ENCODE measurements at places on chromosomes 4 and X.
A peak's percentile ranks its signal among the peaks of the same experiment; 100 is the strongest.

GRCh38 chr4:18106620-18107019 lies 85.1 kb upstream of the LCORL start:
- no peak for DNase-seq

DNA sequence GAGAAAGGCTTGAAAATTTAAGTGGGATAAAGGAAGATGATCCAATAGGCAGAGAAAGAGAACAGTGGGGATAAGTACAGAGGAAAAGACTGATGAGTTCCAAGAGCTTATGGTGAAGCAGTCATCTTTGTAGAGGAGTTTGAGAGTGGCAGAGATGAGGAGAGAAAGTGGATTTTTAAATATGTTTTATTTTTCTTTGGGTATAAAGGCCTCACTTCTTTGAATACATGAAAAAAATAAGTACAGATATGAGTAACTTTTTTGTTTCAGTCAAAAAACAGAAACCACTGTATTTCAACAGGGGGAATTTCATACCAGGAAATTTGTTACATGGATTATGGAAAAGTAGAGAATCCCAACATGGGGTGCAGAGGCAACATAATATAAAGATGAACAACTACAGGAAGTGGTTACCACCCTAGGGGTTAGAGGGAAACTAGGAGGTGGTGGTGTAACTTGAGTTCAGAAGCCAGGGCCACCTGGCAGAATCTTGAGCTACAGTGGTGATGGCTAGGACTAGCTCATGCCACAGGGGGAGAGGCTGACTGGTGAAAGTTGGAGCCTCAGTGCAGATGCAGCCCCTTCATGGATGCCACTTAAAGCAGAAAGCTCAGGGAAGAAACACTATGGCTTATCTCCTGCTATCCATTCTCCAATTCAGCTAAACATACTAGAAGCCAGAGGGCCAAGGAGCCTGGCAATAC lies 3.4 kb upstream of the CYBB start:
- DNase-seq, result no peak

- peak; percentile 13 for DNase-seq
Measured at GRCh38 chr4:169103966-169104412, 93.9 kb upstream of the CBR4 start.

GRCh38 chrX:118520216-118521206 lies 24.9 kb downstream of the DOCK11 start:
- no peak for DNase-seq

DNA sequence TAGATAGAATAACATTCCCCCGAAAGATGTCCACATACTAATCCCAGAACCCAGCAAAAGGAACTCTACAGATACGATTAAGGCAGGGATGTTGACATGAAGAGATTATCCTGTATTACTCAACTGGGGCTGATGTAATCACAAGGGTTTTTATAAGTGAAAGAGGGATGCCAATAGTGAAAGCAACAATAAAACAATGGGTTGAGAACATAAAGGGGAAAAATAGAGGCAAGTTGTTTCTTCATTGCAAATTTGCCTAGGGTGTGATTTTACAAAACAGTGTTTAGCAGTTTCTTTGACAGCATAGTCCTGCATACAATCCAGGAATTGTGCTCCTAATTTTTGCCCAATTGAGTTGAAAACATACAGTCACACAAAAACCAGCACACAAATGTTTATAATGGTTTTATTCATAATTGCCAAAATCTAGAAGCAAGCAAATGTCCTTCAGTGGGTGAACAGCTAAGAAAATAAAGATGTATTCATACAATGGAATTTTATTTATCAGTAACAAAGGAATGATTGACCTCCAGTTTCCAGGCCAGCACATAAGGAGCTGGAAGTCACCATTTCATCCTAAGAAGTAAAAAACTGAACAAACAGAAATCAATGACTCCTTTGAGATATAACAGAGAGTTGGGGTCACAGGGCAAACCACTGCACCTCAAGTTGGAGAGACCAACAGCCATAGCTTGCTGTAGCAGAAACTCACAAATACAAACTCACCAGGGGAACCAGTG lies 107.2 kb downstream of the CENPC start:
- DNase-seq, result no peak

- DNase-seq, result no peak
Measured at GRCh38 chr4:113293043-113293560, 243.6 kb downstream of the ANK2 start.

DNA sequence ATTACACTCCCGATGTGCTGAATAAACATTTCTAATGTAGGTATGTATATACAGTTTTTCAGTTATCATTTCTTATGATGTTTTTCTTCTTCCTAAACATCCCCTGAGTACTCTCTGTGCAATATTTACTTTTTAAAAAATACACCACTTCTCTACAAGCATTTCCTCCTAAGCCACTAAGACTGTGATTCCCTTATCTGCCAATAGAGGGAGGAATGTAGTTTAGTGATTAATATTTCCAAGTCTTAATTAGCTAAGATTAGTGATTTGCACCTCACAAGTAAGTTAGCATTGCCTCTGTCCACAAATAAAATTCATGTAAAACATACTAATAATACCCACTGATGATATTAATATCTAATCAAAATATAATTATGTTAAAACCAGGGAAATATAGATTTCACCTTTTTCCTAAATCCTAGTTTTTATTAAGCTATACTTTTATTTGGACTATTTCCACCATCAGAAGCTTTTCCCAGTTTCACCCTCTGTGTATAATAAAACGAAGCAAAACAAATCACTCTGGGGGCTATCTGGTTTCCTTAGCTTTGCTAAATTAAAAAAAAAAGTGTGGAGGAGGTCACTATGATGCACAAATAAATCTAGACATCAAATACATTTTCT lies 909.1 kb downstream of the FAT4 start:
- no peak for DNase-seq

DNA sequence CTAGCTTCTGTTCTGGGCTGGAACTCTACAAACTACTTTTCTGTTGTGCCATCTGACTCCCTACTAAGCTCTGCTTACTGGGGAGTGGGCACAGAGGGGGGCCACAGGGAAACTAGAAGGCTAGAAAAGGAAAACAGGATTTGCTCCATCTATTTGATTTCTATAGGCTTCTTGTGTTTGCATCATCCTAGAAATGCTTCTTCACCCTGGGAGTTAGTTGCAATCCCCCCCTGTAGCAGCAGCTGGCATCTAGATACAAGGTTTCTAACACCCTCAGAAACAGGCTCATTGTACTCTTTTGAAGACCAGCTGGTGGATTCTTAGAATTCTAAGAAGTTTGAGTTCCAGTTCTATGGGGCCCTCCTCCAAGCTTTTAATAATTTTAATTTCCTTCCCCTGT lies 213.4 kb downstream of the TMA16 start:
- no peak for DNase-seq

DNA sequence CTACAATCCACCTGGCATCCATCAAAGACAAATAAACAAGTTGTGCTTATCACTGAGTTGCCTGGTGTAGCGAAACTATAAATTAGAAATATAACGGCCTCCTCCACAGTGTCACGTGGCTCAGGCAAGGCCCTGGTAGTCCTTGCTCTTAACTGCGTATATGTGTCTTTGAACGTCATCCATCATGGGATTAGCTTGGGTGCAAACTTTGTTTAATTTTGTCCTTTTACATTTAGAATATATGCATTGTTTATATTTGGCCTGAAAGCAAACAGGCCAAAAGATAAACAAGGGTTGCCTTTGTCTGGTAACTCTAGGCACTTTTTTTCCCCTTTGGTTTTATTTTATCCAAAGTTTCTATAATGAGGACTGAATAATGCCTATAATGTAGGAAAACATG lies 184.9 kb downstream of the KIT start:
- DNase-seq, result no peak

Measured in SHP77 (cell line).